ENCODE measurements at places on chromosomes 4 and X.

- DNase-seq, result no peak
These were observed 9.3 kb downstream of the VGLL1 start for GRCh38 chrX:136541294-136541693.

DNA sequence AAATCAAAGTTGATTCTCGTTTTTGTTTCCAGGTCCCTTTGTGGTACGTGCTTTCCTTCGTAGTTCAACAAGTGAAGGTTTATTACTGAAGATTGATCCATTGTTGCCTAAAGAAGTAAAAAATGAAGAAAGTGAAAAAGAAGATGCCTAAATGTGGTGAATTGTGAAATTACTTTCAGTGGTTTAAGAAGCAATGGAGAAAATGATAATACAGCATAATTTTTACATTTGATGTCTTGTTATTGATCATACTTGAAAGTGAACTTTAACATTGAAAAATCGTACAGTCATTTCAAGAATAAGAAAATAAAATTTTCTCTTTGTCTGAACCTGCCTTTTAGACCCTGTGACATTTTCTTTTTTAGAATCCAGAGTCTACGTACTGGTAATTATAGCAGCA is 89.8 kb downstream of the MRPL1 start:
- no peak for DNase-seq

- no peak for DNase-seq
These were observed 1310.3 kb downstream of the RPA4 start for GRCh38 chrX:98194036-98194435.

GRCh38 chrX:114582264-114582632 is 1.6 kb upstream of the HTR2C start:
- DNase-seq, result no peak

- no peak for DNase-seq
These were observed 75.9 kb upstream of the CPEB2 start for GRCh38 chr4:14926368-14926767.

- no peak for DNase-seq
These were observed 59.4 kb upstream of the TLL1 start for GRCh38 chr4:165813606-165814005.

DNA sequence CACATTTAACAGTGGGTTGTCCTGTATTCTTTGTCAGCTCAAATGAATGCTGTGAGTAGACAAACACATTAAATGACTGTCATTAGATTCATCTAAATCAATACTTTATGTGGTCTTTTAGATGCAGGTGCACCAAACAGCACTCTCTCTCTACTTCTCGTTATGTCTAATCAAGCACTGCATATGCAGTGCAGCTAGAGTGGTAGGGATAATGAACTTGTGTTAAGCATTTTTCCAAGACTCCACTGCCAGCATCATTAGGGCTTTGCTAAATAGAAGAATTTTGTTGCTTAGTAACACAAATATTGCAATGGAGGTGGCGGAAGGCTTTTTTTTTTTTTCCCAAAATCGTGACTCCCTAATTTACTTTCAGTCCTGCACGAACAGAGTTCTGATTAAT is 447.0 kb upstream of the GALNT7 start:
- DNase-seq, result peak; percentile 52

GRCh38 chr4:56986952-56987351 is 8.3 kb downstream of the POLR2B start:
- DNase-seq, result no peak

DNA sequence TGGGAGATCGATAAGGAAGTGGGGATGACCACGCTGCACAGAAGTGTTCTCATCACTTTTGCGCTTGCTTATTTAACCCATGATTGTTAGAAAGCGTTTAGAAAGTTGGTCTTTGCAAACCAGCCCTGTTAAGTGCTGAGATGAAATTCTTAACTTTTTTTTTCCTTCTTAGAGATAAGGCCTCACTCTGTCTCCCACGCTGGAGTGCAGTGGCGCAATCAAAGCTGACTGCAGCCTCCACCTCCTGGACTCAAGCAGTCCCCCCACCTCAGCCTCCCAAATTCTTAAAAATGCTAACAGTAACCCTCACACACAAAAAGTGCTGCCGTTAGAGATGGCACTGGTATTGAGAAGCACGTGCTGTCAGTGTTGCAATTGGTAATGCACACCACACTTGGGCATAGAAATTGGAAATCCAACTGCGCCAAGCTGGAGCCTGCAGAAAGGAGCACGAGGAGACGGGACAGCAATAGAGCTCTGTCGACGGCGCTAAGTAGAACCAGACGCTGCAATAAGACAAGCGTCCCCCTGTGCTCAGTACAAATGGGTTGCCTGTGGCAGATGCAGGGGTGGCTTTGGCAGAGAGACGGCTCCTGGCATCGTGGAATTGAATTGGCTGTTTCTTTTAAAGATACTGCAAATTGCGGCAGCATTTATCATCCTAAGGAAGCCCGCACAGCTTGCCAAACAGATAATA is 113.4 kb downstream of the TBL1X start:
- DNase-seq, result no peak

GRCh38 chrX:31931225-31931624 is 859.4 kb upstream of the FTHL17 start:
- DNase-seq, result no peak

GRCh38 chr4:8759987-8760386 is 111.7 kb downstream of the HMX1 start:
- no peak for DNase-seq

GRCh38 chr4:156970501-156971164 is 966 bp downstream of the PDGFC start:
- DNase-seq, result no peak

- DNase-seq, result no peak
These were observed 605 bp upstream of the FAT1 start for GRCh38 chr4:186724058-186724863.

GRCh38 chr4:96698831-96699230 is 858.9 kb downstream of the PDHA2 start:
- no peak for DNase-seq

- DNase-seq, result no peak
These were observed 71.0 kb downstream of the UCHL1 start for GRCh38 chr4:41327770-41328169.

- DNase-seq, result no peak
These were observed 38.8 kb downstream of the MSN start for GRCh38 chrX:65706041-65706828.

DNA sequence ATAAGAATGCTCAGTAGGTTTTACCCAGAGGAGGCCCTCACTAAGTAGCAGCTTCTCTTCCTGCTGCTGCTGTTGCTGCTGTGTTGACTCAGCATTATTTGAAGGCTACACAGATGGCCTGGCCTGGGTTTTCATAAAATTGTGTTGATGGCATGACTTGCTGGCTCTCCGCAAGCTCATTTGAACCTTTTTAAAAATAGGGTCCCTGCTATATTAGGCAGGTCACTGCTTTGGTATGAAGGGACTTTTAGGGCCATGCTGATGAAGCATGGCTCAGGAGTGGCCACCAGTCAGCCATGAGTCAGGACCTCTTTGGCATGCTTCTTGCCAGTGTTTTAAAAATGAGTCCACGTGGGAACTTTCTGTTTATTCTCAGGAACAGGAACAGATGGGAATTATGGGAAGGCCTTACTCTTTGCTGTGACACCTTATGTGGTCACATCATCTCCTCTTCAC is 128.7 kb downstream of the MID1IP1 start:
- no peak for DNase-seq

DNA sequence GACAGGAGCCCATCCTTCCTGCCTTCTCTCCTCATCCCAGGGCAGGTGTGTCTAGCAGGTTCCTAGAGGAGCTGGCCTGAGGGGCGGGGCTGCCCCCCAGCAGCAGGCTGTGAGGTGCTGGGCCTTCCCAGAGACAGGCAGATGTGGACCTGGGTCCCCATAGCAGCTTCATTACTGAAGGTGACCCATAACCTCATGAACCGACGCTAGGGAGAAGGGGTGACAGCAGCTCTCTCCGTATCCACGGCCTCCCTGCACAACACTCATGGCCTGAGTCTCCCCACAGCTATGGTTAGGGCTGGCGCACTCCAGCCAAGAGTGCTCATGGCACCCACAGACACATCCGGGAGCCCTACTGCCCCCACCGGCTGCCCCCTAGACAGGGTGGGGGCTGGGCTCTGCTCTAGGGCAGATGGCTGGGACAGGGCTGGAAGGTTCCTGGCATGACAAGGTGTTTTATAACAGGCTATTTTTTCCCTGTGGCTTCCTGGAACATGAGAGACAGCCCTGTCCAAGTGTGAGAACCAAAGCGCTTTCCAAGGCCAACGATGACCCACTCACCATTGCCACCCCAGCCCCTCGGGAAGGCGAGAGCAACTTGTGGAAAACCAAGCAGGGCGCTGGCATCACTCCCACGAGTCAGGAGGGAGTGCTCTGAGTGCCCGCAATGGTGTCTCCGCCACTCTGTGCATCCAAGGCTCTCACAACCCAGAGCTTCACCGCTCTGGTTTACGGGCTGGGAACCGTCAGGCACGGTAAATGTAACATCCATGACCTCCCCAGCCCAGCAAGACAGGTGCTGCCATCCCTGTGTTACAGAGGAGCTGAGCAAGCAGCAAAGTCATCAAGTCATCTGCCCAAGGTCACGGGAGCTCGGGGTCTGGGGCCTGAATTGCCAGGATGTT is 59.8 kb downstream of the ACOX3 start:
- DNase-seq, result no peak

- DNase-seq, result no peak
These were observed 33.6 kb upstream of the ENPEP start for GRCh38 chr4:110442309-110442708.

DNA sequence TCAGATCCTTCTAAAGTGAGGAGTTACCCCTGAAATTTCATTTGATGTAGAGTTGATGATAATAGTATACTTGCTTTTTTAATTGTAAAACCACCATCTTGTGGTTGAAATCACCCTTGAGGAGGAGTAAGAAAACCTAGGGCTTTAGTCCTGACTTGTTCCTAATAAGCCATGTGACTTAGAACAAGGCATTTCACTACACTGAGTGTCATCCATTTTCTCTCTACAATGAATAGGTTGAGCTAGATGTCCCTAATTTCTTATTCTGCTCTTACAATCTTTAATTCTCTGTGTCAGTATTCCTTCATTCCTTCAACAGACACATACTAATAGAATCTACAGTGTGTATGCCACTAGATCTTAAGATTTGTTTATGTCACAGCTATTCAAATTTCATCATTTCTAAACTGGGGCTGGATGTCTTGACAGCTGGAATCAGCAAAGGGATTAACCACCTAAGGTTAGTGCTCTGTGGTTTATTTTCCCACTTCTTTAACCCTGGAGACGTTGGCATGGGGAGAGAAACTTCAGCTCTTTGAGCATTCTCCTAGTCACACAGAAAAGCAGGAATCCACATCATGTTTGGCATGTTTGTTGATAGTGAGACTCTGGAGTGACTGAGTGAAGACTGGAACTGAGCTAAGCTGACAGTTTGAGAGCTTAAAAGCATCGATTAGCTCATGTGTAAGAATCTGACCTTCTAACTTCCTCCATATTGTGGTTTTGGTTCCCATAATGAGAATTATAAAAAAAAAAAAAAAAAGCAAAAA is 246.3 kb downstream of the NDST4 start:
- no peak for DNase-seq

DNA sequence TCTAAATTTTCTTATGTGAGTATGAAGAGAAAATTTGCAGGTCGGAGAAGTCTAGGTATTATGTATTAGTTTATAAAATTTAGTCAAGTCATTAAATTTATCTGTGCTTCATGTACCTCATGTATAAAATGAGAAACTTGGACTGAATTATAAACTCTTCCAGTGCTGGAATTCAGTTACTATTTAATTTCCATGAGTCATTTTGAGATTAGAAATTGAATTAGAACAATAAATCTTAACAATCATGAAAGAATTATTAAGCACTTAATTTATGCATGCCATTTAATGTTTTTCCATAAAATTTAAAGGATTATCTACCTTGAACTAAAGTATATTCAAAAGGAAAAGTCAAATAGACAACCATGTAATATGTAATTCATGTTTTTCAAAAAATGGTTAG is 195.8 kb downstream of the MAD2L1 start:
- no peak for DNase-seq

DNA sequence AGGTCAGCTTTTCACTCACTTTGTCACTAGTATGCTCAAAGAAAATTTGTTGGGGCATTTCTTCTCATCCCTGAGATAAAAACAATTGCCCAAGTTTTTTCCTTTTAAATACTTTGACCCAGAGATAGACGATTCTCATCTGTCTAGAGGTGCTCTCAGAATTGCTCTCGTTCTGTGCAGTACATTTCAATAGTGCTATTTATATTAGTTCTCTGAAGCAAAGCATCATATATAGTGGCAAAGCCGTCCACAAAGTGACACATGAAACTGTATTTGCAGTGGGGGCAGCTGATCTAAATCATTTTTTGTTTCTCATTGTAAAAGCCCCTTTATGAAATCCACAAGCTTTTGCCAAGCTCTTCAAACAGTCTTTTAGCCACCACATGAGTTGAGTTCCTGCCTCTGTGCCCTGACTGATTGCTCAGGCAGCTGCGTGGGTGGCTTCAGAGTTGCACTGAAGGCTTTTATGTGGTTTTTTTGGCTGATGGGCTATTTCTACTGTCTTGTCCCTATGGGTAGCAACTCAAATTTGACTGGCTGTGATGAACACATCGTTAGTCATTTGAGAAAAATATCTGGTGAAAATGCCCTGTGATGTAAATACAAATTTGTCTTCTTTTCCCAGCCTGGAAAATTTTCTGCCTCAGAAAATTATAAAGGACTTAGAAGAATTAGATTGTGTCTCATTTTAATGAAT is 119.1 kb upstream of the OTUD4 start:
- DNase-seq, result no peak

DNA sequence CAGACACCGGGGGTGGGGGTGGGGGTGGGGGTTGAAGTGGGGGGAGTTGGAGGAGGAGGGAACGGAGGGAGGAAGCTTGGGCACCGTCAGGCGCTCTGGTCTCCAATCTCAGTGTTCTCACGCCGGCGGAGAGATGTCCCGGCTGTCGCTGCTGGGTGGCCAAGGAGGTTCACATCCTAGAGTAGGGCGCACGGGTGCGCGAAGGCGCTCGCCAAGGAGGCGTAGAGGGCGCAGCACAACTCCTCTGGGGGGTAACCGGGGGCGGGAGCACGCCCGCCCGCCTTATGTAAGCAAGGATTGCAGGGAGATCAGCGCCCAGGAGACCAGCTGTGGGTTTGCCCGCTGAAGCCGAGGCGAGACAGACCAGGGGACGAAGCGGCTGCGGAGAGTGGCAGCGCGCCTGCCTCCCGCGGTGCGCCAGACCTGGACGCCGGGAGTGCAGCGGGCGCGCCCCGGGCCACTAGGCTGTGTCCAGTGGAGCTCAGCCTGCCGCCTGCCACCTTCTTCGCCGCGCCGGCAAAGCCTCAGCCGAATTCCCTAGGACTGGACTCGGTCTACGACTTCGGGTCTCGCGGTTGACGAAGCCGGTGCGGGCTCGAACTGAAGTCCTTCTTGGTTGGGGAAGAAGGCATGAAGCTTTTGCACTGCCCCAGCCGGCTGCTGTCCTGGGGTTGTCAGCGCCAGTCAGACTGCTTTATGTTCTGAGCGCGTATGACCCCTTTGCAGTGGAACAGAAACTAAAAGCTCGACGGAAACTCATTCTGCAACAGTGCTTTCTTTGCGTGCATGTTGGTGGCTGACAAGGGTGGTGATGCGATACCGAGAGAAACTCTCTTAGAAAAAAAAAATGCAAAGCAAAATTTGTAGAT is 707 bp upstream of the UNC5C start:
- DNase-seq, result no peak

GRCh38 chr4:133972586-133972985 is 229.0 kb downstream of the PABPC4L start:
- peak; percentile 9 for DNase-seq

All from NCI-H1417 treated with DMSO at 0.1 percent for 48 hours (cell line).